ENCODE measurements at places on chromosomes 16 and 17.

DNA sequence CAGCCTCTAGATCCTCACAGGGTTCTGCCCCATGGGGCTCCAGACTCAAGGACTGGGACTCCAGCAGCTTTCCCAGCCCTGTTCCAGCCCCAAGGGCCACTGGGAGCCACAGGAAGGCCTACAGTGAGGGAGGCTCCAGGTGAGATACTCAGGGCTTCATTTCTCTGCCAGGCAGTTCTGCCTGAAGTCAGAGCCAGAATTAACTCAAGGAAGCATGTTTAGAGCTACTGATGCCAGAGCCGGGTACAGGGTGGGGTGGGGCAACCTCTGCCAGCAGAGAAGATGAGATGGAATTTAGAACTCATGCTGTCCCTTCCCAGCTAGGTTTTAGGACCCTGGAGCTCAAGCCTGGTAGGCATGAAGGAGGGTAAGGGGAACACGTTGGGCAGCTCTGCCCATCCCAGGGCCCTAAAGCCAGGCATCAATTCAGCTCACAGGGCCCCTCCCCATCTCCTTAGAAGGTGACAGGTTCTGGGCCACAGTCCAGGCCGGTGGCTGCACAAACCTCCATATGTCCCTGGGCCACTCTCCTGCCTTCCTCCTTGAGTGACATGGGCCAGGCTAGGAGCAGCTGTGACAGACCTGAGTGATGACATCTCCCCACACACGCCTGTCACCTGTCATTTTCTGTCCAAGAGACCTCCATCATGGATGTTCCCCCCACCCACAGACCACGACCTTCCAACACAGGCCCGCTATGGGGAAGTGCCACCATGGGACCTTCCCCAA, 24.5 kb upstream of the SPPL2C start:
- DNase-seq = no peak

DNA sequence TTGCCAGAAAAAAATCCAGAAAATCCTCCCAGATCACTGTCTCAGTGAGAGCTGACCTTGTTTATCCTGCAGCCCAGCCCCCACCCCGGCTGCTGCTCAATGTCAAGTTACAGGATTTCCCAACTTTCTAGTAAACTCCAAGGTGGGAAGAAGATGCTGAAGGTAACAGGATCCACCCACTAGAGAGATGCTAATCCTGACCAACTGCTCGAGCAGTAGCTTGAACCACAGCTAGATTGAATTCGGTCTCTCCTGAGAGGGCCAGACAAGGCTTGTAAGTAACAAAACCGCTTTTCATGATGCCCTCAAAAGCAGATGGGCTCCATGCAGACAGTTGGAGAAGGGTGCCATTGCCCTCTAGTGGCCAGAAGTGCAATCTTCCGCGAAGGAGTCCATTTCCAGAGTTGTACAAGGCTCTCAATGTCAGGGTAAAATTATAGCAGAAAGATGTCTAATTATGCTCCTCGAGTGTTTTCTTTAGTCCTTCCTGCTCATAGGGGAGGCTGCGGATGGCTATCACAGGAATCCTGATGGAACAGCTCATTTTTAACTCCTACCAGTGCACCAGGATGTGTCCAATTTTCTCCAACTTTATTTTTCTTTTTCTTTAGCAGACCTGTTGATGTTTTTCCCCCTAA, 3.9 kb downstream of the CDH11 start:
- DNase-seq = peak; percentile 67

DNA sequence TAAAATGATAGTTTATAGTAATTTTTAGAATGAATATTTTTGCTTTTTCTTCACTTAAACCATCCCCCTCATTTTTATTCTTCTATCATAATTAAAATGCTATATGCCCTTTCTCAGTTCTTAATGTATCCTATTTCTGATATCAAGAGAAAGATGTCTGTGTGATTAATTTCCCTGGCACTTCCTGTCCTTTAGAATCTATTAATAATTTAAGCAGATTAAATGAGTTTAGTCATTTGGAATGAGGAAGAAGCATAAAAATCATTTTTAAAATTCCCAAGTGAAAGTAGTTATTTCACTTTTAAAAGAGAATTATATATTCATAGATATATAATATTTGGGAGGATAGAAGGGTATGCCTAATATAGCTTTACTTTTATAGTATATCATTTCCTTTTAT, 27.8 kb upstream of the CDR2 start:
- DNase-seq = no peak

- DNase-seq = no peak
Measured at GRCh38 chr16:85619101-85619891, 6.2 kb downstream of the GSE1 start.

DNA sequence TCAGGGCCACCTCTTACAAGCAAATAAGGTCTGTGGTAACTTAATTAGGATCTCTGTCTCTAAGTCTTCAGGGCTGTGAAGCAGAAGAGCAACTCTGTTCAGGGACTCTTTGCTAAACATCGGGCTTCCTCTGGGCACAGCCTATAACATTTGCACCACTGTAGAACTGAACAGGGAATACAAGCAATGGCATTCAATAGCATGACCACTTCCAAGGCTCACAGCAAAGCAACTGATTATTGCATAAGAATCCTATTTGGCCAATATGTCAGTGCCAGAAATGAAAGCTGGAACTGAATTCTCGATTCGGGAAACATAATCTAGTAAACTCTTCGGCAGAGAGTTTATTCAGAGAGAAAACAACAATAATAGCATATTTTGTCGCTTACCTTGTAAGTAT, 92.2 kb upstream of the AMZ2 start:
- no peak for DNase-seq

- DNase-seq = peak; percentile 53
Measured at GRCh38 chr16:46947900-46948547, 25.4 kb downstream of the DNAJA2 start.

- peak; percentile 88 for DNase-seq
Measured at GRCh38 chr16:30660424-30661261, 2.4 kb downstream of the FBRS start.

DNA sequence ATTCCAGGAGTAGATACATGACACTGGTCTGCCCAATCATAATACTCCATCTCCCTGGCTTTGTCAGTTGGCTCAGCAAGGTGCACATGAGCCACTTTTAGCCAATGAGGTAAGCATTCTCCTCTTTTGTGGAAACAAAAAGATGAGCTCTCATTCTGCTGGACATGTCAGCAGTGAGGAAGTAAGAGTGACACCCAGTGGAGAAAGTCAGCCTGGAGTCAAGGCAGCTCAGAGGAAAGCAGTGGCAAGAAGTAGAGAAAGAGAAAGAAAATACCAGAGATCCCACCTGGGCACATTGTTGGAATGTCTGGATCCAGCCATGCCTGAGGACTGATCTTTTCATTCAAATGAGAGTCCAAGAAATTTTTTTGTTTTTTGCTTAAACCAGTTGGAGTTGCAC, 496.9 kb upstream of the C16orf82 start:
- peak; percentile 10 for DNase-seq

GRCh38 chr17:56866496-56866895, 32.5 kb downstream of the DGKE start:
- DNase-seq = no peak

DNA sequence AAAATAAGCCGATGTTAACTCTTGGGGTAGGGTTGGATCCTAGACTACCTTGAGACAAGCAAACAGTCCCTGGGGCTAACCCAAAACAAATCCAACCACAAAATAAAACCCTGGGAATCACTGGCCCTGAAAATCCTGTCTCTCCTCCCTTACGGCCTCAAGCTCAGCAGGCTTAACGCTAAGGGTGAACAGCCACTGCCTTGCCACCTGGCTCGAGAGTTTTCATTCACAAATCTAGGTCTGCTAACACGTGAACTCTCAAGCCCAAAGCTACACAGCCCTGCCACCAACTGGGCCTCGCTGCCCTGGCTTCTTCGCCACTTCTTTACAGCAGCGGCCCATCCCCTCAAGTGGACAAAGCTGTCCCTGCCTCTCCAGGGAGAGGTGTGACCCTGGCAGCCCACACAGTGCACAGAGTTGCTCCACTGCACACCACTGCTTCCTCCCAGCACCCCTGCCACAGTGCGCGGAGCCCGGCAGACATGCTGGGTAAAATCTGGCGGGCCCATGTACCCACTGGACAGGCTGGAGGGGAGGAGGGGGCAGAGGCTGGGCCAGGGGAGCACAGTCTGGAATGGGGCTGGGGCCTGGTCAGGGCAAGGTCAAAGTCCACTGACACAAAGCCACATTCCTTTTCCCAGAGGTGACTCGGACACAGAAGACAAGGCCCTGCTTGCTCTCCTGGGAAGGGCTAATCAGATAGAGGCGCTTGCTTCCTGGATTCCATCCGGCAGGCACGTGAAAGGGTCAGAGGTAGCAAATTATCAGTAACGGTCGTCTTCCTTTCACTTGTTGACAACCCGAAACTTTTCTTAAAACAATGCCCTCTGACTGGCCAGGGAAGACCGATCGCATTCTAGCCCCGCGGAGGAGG, 996 bp downstream of the PCYT2 start:
- no peak for DNase-seq

GRCh38 chr16:640614-641013, 1.0 kb upstream of the MCRIP2 start:
- DNase-seq = no peak

GRCh38 chr17:2444382-2444781, 43.5 kb upstream of the MNT start:
- DNase-seq = no peak

DNA sequence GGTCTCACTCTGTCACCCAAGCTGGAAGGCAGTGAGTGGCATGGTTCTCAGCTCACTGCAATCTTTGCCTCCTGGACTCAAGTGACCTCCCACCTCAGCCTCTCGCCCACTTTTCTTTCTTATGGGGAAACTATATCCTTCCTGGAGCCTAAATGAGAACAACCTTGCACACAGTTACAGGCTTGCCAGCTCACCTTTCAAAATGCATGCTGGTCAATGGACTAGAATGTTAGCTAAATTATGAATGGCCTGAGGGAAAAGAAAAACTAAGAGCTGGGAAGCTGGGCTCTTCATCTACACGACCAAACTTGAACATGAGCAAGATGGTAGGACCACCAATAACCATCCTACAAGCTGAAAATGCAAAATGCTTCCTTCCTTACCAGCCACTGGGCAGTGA, 10.6 kb upstream of the LHX1 start:
- no peak for DNase-seq

All from GM20000 (cell line).